CD4-positive, alpha-beta T cell treated with Interleukin-10 for 1 hour (primary cell): ENCODE measurements at places on chromosomes 4 and X.
A peak's percentile ranks its signal among the peaks of the same experiment; 100 is the strongest.

DNA sequence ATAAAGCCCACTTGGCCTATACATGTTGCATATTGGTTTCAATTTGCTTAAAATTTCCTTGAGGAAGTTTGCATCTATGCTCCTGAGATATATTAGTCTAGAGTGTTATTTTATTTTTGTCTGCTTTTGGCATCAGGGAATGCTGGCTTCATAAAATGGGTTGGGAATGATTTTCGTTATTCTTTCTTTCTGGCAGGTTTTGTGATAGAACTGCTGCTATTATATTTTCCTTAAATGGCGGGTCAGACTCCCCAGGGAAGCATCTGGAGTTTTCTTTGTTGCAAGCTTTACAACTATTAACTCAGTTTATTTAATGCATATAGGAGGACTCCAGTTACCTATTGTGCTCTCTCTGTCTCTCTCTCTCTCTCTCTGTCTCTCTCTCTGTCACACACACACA is 82.0 kb upstream of the WDR17 start:
- no peak for DNase-seq

DNA sequence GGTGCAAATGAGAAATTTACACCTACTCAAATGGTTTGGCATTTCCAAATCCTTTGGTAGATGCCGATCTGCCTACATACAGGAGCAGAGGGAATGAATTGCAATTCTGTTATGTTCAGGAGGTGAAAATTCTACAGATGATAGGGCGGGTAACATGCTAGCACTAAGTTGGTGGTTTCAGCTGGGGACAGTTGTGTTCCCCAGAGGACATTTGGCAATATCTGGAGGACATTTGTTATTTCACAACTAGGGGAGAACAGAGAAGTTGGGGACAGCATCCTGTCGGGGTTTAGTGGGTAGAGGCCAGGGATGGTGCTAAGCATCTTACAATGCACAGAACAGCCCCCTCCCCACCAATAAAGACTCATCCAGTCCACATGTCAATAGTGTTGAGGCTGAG is 96.5 kb upstream of the PUDP start:
- DNase-seq = no peak

- no peak for DNase-seq
Observed at GRCh38 chr4:184822356-184822755, 3.4 kb downstream of the ACSL1 start.

DNA sequence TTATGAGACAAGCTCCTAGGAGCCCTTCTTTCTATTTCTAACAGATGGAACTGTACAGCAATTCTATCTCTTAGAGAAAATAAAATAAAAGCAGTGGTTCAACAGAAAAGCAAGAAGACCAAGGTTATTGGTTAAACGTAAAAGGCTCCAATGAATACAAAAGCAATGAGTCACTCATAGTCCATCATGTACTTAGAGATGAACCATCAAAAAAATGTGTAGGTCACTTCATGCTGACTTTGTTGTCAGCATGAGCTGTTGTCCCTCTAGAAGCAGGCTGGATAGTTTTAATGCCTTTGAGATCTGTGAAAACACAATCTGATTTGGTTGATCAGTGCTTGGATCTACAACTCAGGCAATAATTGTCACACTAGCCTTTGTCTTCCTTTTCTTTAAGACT is 378.6 kb upstream of the ANXA10 start:
- DNase-seq = no peak

DNA sequence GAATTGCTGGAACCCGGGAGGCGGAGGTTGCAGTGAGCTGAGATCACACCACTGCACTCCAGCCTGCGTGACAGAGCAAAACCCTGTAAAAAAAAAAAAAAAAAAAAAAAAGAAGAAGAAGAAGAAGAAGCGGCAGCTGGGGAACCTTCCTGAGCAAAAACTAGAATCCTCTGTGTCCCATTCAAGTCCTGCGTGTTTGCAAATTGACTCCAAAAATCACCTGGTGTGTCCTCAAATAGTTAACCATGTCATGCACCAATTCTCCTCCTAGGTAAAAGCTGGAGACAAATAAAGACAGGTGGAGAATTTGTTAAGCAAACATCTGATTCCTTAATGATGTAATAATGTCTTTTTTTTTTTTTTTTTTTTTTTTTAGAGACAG is 31.9 kb upstream of the ASMTL start:
- DNase-seq = no peak

GRCh38 chr4:73730292-73730691 is 10.1 kb upstream of the CXCL8 start:
- DNase-seq = no peak

DNA sequence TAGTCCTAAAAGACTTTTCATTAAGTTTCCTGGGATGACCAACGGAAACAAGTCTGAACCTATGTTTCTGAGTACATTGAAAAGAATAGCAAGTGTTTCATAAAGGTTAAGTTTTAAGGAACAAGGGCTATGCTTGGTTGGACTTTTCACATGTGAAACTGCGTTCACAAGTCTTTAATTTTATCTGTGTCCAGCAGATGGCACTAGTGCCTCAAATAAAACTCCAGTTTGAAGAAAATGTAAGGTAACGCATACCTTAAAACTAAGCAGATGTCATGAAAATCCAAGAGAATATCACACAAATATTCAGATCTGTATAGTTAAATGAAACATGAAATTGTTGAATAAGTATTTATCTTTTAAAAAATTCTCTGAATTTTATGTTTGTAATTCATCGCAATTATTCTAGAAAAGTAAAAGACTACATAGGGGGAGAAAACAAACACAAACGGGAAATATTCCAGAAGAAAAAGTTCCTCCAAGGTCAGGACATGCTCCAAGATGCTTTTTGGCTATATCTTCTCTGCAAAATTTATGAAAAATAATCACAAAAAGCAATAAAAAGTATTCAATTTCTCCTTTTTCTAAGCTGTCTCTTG is 89.6 kb upstream of the MAD2L1 start:
- peak; percentile 71 for DNase-seq

- DNase-seq = no peak
Observed at GRCh38 chr4:84897516-84897915, 69.0 kb downstream of the WDFY3 start.

- DNase-seq = no peak
Observed at GRCh38 chr4:112910109-112910736, 139.2 kb upstream of the ANK2 start.

DNA sequence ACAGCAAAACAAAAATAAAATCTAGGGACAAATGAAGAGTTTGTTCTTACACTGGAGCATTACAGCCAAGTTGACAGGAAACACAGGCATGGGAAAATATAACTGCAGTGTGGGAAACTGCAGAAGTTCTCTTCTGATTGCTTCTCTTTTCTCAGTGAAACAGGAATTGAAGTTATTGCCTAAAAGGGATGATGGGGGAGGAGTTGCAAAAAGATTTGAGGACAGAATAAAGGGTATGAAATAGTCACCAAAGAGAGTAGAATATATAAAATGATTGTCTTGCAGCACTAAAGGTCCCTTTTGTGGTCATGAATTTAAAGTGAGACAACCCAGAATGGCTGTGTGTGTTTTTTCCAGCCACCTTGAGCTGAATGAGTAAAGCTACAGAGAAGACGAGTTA is 103.7 kb downstream of the JADE1 start:
- DNase-seq = no peak

DNA sequence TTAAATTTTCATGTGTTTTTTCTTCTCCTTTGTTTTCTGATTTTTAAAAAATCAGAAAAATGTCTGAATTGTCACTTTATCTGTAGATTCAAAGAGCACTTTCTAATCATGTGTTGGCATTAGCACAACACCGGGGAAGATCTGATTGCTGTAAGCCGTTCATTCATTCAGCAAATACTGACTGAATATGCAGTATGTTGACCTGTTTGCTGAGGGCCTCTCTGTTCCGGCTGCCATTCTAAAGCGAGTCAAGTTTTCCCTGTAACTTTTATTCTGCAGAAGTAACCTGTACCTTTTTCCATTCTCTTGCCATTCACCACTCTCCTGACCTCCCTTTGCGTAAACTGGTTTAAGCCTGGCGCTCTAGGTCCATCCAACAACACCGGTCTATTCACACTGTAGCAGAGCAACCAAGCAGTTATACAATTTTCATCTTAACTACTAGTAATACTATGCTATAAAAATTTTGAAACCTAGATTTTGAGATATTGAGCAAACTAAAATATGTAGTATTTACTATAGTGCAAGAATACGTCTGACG is 6.7 kb downstream of the SORBS2 start:
- DNase-seq = no peak

GRCh38 chr4:94939791-94940519 is 182.2 kb downstream of the BMPR1B start:
- no peak for DNase-seq

DNA sequence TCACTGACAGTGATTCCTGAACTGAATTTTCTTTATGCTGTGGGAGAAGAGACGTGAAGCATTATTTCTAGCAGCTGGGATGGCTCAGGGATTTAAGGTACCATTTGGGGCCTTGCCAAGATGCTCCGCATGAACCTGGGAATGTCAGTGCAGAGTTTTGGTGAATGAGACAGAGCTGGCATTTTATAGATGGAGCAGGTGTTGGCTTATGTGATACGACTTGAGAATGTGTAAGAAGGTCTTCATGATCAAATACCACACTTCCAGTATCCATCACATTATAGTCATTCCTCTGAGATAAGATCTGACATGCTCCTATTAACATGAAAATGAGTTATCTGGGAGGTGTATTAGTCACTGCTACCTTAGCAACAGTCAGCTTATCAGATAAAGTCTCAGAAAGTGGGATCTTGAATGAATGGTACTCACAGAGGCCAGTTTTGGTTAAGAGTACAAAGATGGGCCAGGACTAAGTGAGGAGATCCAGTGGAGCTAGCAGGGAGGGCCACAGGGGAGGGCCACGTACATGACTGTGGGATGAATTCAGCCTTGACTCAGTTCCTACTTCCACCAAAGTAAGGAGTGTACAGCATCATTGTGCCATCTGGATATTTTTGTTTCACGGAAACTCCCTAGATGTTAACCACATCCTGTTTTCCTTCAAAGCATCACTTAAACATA is 116.7 kb downstream of the SPCS3 start:
- no peak for DNase-seq

- no peak for DNase-seq
Observed at GRCh38 chr4:161148051-161148450, 1015.7 kb downstream of the FSTL5 start.

DNA sequence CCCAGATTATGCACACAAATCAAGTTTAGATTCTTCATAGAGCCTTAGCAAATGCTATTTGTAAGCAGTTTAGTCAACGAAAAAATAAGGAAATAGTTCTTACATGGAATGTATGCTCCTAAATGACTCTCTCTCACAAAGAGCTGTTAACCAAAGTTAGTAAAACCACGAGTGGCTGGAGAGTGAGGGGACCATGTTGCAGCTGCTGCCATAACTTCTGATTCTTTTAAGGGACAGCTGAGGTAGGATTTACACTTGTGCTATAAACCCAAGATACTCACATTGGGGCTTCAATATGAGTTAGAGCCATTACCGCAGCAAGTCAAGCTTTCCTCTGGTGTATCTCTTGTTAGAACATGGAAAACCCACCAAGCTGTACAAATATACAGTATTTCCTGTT is 2.7 kb downstream of the DOCK11 start:
- DNase-seq = no peak

DNA sequence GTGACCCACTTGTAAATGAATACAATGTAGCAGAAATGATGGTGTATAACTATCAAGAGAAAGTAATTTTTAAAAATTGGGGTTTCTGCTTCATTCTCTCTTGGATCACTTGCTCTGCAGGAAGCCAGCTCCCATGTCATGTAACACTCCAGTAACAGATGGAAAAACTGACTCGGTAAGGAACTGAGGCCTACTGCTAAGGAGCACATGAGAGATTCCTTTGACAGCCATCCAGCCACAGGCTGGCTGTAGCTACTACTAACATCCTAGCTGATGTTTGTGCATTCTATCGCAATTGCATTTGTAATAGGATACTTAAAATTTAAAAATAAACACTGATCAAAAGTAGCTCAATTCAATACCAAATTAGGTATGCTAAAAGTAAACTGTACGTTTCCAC is 102.3 kb upstream of the MAB21L2 start:
- DNase-seq = no peak

DNA sequence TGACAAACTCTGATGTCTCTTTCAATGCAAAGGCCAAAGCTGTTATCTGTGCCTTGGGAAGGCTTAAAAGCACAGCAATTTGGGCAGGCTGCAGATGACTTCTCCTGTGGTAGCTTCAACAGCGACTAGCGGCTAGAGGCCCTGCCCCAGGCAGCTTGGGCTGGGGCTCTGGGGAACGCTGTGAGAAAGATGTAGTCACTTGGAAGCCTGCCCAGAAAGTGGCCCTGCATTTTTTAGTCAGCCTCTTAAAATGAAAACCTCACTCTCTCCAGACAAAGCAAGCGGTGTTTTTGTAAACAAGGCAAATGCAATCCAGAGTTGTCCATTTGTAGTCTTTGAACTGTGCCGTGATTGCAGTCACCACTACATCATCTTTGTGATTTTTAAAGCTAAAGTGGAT is 27.5 kb downstream of the PCYT1B start:
- no peak for DNase-seq

GRCh38 chr4:56055027-56055977 is 106.6 kb downstream of the CEP135 start:
- DNase-seq = no peak

DNA sequence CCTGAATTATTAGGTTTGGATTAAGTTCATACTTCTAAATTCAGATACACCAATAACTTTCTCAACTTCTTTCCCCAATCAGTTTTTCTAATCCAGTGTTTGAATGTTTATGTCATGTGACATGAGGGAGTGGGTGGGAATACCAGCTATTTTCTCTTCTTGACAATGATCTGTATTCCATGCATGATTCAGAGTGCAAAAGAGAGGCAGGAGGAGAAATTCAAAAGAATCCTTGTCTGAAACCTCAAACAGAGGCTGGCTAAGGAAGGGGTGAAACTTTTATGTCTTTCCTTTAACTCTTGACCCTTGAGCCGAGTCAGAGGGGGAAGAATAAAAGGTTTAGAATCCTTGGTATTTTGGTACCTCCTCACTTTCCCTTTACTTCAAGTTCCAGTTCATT is 544.7 kb downstream of the SPRY1 start:
- DNase-seq = no peak

DNA sequence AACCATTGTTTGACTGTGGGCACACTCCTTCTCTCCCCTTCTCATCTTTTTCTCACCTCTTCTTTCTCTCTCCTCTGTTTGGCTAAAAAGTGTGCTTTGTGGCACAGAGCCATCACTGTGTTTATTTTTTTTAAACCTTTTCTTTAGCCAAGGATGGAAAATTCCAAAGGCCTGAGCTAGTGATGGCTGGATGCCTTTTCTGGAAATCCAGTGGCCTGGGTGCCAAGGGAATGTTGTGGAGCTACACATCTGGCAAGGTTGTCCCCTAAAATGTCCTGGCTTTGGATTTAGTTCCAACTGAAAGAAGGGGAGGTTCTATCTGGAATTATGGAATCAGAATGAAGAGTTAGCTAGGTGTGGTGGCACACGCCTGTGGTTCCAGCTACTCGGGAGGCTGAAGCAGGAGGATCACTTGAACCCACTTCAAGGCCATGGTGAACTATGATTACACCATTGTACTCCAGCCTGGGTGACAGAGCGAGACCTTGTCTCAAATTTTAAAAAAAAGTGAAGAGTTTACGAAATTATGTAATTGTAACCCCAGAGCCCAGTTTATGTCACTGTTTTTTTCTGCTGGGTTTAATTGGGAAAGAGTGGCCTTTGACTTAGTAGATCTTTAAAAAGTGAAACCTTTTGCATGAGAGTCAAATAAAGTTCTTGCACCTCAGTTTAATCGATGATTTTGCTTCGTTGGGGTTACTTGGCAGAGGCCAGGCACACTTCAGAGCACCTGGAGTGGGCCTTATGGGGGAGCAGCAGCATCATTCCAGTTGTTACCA is 17.7 kb downstream of the DOCK11 start:
- DNase-seq = no peak
